ENCODE measurements at places on chromosomes 7 and 10.

GRCh38 chr10:123774132-123774742, 108.1 kb downstream of the GPR26 start:
- DNase-seq = no peak

DNA sequence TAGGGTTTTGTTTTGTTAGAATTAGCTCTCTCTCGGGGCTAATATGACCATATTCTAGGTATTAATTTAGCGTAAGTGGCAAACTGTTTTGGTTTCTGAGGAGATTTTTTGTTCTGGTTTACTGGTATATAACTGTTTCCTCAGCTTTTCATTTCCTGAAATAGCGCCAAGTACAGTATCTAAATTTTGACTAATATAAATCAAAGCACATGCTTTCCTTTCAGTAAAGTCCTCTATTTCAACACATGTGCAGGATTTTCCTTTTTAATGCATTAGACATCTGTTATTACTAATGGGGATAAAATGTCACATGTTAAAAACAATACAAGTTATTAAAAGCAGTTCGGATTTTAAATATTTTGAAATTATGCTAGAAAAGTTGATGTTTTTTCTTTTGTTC, 11.3 kb downstream of the FERD3L start:
- no peak for DNase-seq

DNA sequence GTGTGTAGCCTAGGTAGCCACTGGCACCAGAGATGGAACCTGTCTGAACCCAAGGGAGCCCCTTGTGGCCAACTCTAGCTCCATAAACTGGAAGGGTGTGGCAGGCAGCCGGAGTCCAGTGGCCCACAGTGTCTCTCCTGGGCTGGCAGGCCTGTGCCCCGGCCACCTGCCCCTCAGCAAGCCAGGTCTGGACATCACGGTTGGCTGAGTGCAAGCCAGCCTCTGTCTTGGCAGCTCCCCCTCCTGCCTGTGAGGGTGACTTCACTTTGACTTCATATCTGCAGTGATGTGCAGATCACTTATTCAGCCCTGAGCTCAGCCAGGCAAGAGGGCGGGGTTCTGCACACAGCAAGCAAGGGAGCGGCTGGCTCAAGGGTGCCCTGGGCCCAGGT, 1.3 kb upstream of the RET start:
- DNase-seq = no peak

GRCh38 chr10:86506062-86506461, 15.5 kb downstream of the WAPL start:
- DNase-seq = no peak

- DNase-seq = no peak
Measured at GRCh38 chr7:46440186-46440585, 519.1 kb upstream of the IGFBP3 start.

- peak; percentile 15 for DNase-seq
Measured at GRCh38 chr7:29866490-29866930, 60.2 kb downstream of the WIPF3 start.

DNA sequence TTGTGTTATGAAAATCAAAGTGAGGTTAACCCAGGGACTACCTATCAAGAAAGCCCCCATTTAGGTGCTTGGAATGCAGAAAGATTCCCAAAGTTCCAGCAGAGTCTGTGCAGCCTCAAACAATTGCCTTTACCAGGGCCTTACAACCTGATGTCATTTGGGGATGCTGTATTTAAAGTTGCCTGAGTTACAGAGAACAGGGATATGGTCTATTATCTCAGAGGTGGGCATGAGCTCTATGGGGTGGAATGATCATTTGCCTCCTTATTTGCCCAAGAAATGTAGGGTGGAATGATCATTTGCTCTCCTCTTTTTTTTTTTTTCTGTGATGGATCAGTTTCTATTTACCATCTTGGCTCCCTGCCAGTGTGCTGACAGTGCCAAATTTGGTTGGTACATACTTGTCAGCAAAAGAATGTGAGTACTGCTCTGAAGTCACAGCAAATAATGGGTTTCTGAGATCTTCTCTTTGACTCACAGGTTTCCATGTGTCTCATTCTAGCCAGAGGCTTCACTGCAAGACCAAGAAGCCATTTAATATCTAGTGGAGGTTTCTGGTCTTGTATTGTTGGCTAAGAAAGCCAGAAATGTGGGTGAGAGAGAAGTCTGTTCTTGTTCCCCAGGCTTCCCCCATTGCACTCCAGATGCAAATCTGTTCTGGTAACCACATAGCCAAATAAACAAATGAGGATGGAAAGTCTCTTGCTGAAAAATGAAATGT, 45.5 kb upstream of the ZNRF2 start:
- DNase-seq = no peak

DNA sequence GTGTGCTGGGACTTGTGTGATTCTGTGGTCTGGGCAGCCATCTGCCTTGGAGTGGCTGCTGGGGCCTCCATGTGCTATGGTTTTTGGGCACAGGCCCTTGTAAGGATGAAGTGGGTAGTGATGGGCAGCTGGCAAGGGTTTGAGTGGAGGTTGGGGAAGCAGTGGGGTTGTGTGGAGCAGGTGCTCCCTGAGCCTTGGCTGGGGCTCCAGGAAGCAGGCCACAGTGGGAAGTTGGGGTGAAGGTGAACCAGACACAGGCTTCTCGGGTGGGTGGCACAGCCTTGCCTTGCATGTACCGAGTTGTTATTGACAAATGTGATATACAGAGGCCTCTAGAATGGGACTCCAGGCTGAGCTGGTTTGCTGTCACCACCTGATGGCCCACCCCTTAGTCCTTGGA, 82.3 kb downstream of the ADCY1 start:
- no peak for DNase-seq

- no peak for DNase-seq
Measured at GRCh38 chr7:155190688-155191087, 107.0 kb upstream of the INSIG1 start.

DNA sequence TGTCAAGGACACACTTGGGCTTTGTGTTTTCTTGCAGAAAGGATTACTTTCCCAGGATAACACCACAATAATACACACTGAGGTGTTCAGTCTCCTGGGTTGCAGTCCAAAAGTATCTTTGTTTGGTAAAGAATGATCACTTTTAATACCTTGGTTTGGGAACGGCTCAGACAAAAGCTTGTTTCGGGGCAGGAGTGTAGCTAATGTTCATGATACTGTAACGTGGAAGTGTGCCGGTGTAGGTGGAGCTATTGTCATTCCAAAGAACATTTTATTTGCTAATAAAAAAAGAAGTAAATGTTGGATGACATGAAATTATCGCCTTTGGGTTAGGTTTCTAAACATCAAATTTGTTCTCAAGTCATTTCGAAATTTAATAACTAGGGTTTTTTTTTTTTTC, 1.2 kb downstream of the EIF4H start:
- no peak for DNase-seq

GRCh38 chr10:87861566-87861952, 1.8 kb downstream of the KLLN start:
- no peak for DNase-seq

GRCh38 chr10:14535457-14536130, 204.9 kb upstream of the FRMD4A start:
- DNase-seq = no peak

DNA sequence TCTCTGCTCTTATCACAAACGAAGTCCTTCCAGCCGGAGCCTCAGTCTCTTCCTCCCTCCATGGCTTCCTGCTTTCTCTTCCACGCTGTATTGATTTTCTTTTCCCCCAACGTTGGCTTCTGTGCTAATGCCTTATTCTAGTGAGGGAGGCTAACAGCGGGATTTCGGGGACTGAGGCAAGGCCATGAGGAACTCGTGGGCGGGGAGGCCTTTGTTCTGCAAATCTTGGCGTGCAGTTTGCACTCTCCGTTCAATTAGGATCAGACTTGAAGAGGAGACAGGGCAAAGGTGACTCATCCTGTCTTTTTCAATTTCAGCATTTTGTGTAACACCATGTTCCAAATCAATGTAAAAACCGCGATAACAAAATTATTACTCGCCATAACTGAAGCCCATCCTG, 25.3 kb downstream of the EN2 start:
- DNase-seq = no peak
